ENCODE measurements at places on chromosomes 16 and 17. TPM values are rescaled to one million over a fixed set of nuclear protein-coding genes. Genes with fewer than 3 reads are reported as not detected.

- no peak for DNase-seq
These were observed 55.7 kb downstream of the ABR start for GRCh38 chr17:1123921-1124715.

- no peak for DNase-seq
These were observed 14.1 kb downstream of the ALDH3A1 start for GRCh38 chr17:19733953-19734526.

DNA sequence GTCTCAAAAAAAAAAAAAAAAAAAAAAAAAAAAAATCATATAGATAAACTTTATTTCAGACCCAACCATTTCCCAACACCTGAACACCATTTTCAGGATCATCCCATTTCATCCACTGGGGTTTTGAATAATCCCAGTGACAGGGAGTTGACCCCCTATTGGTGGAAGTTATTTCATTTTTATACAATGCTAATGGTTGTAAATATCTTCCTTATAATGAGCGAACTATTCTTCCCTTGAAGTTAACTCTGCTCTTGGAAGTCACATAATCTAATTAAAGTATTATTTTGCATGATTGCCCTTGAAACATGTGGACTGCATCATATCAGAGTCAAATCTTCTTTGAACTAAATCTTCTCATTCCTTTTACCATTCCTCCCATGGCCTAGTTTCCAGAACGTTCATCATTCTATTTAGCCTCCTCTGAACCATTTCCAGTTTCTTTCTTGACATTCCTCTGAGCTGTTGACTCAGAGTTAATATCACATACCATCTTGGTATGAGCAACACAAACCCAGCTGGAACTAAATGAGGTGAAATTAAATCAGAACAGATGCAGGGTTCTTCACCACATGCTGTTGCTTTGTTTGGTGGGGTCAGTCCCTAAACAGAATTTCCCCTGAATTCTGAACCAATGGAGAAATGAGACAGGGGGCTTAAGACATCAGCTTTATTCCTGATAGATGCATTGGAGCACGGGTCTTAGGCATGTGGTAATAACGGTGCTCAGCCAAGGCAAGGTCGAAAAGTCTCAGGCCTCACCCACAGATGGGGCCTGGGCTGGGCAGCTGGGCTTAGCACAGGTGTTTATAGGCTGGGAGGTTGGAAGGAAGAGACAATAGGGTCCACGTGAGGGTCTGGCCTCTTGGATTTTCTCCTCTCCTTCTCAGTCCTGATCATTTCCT is 8.9 kb downstream of the HSD17B2 start:
- no peak for DNase-seq

- DNase-seq: no peak
These were observed 45.2 kb downstream of the SIAH1 start for GRCh38 chr16:48340054-48340453.

The POLR2A gene
- 174 TPM for total RNA-seq

Data from breast epithelium (tissue), 4 donors.